Iris pigment epithelial cell (primary cell): ENCODE measurements at places on chromosomes 1 and 21.

DNA sequence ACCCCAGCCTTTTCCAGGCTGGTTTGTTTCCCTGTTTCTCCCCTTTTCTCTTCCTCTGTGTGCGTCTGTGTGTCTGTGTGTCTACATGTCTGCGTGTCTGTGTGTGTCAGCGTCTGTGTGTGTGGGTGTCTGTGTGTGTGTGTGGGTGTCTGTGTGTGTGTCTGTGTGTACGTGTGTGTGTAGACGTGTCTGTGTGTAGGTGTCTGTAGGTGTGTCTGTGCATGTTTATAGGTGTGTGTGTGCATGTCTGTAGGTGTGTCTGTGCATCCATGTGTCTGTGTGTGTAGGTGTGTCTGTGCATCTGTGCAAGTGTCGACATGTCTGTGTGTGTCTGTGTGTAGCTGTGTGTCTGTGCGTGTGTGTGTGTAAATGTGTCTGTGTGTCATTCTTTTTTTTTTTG is 3.3 kb downstream of the TTLL10 start:
- DNase-seq: no peak

DNA sequence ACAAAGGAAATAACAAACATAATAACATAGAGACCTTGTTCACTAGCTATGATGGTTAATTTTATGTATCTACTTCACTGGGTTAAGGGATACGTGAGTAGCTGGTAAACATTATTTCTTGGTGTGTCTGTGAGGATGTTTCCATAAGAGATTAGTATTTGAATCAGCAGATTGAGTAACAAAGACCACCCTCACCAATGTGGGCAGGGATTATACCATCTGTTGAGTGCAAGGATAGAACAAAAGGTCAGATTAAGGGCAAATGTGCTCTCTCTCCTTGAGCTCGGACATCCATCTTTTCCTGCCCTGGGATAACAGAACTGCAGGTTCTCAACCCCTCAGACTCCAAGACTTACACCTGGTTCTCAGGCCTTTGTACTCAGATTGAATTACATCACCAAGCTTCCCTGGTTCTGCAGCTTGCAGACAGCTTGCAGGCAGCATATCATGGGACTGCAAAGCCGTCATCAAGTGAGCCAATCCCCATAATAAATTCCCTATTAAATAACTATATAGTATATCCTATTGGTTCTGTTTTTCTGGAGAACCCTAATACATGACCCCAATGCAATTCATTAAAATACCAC is 9.2 kb downstream of the SPATA6 start:
- DNase-seq: no peak

DNA sequence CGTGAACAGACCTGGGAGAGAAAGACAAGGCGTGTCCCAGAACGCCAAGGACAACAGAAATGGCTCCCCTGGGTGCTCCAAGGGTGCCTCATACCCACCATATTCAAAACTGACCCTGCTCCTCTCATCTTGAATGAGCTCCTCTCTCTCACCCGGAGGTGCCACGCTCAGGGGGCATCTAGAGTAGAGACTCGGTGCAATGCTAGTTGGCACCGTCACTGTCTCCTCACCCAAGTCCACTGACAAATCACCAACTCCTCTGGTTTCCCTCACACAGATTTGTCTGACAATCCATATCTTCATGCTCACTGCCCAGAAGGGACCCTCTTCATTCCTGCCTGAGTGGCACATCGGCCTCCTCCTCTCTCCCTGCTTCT is 5.0 kb downstream of the TMEM125 start:
- no peak for DNase-seq

DNA sequence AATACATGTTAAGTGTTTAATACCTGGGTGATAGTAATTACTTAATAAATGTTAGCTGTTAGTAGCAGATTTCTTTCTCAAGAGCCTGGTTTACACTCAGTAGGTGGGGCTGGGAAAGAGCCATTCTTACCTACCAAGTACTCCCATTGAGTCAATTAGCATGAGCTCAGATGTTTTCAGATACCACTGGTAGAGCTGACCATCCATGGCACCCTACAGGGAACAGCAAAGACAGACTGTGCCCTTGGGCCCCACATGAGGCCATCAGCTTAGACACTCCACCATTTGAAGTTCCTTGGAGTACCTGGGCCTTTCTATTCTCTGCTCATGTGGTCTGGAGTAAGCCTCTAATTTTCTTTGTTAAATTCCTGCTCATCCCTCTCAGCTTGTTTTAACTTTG is 179.3 kb downstream of the CACNA1E start:
- no peak for DNase-seq

DNA sequence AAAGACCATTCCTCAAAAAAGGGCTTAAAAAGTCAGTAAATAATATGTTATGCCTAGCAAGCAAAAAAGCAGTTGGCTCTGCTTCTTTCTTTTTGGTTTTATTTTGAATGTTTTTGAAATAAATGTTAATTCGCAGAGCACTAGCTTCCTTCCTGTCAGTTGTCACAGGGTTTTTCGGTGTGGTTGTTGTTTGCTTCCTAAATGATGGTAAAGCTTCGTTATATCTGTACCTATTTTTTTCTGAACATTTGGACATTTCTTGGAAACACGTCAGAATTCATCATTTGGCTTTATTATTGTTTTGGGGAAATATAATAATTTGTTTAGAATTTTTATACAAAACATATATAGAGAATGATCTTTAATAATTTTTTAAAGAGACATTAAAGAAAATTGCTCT is 351.9 kb upstream of the SGIP1 start:
- no peak for DNase-seq

DNA sequence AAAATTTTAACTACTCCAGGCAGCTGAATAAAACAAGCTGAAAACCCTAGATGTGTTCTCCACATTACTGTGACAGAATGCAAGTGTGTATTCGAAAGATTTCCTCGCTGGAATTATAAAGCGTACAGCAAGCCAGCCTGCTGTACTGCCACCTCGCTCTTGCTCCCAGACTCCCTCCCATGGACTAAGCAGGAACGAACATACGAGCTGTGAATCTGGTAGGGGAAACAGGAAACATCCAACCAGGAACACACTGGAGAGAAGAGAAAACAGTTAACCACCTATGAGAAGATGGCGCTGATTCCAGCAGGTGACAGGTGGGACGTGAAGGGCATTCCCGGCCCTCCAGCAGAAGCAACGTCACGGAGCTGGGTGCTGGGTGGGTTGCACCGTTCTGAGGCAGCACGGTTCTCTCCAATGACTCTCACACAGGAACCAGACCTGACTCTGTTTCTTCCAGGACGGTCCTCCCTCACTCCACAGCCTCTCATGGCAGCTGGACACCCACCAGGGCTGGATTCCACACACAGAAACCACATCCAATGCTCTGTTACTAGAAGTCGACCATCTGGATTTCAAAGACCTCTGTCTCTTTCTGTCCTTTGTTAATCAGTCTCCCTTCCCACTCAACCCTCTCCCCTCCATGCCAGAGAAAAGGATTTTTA is 219.2 kb downstream of the RERE start:
- DNase-seq: peak; percentile 63

- DNase-seq: no peak
Measured at GRCh38 chr1:237040823-237041222, 1.2 kb upstream of the RYR2 start.

- peak; percentile 49 for DNase-seq
Measured at GRCh38 chr1:41241749-41242341, at the start of gene SCMH1. Gene SCMH1 (minus strand): TSS chr1:41242306. CDS start chr1:41186133, 56,173 bp downstream.

DNA sequence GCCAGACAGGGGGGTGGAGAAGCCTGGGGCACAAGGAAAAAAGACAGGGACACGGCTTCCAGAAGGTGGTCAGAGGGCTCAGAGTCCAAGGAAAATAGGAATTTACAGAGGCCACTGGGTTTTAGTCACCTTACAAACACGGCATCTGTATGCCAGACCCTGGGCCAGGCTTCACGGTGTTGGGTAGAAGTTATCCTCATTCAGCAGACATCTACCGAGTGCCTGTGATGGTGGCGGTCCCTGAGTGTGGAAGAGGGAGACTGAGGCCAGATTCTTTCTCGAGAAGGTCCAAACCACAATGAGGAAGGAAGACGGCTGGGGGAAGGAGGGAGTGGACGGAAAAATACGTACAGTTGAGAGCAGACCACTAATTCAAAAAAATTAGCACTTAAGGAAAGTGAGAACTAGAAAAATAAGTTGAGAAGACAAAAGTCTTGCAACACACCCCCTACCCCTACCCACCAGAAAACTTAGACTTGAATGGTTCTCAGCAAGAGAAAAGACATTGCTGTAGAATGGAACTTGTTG is 864 bp upstream of the BTG2 start:
- DNase-seq: no peak

DNA sequence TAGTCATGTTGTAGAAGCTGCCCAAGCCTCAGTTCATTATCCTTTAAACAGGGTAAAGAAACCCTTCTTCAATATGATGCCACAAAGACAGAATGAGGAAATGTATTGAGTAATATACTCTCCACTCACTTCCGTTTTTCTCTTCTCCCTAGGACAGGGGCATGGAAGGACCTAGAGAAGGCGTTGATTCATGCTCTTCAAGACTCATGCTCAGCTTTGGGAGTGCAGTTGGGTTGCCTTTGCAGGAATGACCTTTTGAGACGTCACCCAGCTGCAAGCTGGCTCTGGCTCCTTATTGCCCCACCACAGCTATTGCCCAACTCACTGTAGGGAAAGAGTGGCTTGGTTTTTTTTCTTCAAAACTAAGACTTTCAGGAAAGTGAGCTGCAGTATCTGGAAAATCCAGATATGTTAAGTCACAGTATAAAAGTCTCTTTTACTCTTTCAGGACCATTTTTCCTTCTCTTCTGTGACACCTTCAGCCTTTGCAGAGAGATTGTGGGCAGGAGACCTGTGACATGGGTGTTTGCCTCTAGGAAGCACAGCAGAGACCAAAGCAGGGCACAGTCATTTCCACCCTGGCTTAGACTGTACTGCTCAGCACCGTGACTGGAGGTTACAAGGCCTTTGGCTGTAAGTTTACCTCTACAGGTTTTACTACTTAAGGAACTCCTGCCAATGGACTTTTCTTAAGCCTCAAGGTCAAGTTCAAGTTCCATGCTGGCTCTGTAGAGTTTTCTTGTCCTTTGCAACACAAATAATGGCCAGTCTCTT is 39.5 kb downstream of the XCL2 start:
- peak; percentile 36 for DNase-seq

GRCh38 chr1:113091988-113092594 is 19.1 kb downstream of the LRIG2 start:
- no peak for DNase-seq

DNA sequence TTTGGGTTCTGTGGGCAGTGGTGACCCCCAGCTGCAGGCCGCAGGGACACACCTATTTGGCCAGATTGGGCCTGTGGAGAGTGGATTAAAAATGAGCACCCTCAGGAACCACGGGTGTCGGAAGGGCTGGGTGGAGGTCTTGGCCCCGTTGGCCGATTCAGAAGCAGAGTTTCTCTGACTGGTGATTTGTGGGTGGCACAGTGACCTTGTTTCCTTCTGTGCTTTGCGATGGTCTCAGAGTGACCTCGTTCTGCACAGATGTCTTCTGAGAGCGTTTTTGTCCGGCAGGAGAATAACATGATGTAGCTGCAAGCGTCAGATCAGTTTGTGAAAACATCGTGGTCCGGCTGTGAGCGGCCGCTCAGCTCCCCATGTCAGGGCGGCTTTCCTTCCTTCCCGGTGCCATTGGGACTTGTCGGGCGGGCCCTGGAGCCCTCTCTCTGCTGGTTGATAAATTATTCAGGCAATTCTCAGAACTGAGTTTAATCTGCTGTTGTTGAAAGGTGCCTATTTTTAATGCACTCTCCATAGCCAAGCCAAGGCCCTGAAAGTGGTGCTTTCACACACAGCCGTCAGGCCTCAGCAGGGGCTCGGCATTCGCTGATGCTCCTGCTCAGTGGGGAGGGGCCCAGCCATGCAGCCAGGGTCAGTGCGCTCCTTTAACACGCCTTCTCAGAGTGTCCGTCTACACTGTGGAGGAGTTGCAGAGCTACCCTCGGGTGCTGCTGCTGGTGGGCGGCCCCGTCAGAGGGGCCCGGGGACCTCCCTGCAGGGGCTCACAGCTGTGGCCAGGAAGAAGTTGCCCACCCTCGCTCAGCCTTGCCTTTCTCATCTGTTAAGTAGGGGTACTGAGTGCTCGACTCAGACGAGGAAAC is 26.8 kb downstream of the TRPM2 start:
- no peak for DNase-seq

DNA sequence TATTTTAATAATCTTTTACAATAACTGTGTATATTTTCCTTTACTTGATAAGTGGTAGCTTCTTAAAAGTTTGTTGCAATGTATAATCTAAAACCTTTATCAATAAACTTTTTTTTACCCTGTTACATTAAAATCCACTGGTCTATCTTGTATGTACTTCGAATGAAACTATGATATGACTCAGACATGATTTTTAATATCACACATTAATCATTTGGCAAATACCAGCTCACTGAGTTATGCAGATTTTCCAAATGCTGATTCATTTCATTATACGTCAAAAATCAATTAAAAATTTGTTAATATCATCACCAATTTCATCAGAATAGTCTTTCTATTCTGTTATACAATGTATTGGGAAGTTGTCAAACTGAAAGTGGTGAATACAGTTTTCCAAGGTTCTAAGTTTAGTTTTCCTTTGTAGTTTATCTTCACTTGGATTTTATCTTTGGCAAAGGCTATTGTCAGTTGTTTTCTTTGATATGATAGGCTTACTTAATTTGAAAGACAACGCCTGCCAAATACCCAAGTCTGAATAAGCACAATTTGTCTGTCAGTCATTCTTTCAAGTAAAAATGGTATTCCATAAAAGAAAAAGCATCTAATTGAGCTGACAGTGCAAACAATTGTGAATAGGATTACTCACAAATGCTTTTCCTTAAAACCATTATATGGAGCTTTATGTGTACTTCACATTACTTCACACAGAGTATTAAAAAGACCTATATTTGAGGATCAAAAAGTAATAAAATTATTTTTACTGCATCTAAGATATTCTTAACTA is 127.0 kb downstream of the NME7 start:
- peak; percentile 43 for DNase-seq

GRCh38 chr1:6976044-6976375 is 190.8 kb downstream of the CAMTA1 start:
- DNase-seq: no peak

DNA sequence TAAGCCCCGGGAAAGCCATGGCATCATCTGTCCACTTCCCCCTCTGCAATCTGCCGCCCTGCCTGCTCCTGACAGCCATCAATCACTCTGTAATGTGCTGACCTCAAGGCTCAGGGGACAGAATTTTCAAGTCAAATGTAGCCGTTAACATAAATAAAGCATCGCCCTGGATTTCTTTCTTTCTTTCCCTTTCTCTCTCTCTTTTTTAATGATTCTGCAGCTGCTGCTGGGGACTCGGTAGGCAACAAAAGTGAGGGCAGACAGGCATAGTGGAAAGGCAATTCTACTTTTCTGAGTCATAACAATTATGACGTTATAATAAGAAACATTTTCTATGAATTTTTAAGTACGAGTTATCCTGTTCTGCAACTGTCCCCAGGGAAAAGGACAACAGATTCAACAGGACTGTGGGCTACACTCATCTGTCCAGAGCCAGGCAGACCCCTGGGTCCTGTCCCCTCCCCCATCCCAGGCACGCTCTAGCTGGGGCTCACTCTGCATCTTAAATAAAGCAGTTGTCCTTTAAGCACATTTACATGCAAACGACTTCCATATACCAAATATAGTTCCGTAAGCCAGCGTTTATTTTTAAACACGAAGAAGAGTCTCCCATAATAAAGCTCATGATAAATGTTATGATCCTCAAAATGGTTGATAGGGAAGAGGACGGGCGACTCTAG is 78.7 kb downstream of the SSBP3 start:
- DNase-seq: peak; percentile 40

- no peak for DNase-seq
Measured at GRCh38 chr1:31726715-31727114, 22.9 kb upstream of the COL16A1 start.

- DNase-seq: no peak
Measured at GRCh38 chr1:230759369-230760065, 12.3 kb downstream of the CAPN9 start.
